Muscle of arm (tissue), 14 donors: ENCODE measurements at places on chromosomes 1 and 21.

DNA sequence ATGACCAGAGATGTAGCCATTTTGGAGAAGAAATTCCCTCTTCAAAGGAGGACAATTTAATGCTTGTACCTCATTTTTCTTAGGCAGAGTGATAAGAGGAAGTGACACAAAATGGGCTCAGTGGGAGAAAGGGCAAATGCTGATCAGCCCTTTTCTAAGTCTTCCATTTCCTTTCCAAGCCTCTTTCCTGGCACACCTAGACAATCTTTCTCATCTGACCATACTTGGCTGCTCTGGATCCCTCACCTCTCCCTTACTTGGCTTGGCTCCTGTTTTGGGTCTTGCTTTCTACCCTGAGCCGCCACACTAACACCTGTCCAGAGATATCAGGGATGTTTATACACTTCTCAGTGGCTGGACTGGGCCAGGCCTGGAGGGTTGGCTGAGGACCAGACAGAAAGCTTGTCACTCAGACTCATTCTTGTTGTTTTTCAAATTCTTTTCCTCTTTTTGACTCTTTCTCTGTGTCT, 13.1 kb downstream of the TXNIP start:
- no peak for DNase-seq

GRCh38 chr21:25396135-25396711, 211.1 kb downstream of the MRPL39 start:
- no peak for DNase-seq

- no peak for DNase-seq
These were observed 249.4 kb downstream of the NPHP4 start for GRCh38 chr1:5742801-5743200.

DNA sequence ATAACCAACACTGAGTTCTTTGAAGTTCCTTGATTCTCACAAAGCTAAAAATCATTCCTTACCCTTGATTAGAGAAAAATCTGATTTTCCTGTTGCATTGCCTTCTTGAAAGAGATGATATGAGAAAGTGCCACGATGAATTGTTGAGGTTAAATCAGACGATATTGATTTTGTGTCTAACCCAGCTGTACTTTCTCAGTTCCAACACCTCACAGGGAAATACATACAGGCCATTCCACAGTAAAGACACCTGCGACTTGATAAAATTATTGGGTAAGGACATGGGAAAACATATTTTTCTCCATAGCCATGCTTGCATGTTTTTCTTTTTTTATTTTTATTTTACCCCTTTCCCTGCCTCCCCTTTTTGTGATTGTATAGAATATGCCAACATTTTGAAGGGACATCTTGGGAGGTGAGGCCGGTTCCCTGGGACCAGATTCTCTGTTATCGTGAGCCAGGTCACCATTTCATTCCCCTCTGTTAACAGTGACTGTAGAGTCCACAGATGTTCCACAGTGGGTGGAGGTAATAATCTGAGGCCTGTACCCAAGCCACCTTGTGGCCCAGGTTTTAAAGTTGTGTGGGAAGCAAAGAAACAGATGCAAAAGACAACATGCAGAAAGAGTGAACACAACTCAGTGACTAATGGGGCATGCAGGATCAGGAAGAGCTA, 255.4 kb upstream of the ST6GALNAC5 start:
- no peak for DNase-seq

DNA sequence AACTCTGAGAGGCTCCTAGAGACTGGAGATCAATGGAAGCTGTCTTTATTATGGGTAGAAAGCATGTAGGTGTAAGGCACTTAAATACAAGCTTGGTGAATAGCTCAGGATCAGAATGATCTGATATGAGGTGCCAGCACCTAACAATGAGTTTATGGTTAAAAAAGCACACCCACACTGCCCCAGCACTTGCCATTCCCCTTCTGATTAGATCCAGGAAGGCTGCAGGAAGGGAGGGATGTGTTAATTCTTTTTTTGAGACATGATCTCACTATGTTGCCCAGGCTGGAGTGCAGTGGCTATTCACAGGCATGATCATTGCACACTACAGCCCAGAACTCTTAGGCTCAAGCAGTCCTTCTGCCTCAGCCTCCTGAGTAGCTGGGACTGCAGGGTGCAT, 71.8 kb upstream of the IVNS1ABP start:
- no peak for DNase-seq

DNA sequence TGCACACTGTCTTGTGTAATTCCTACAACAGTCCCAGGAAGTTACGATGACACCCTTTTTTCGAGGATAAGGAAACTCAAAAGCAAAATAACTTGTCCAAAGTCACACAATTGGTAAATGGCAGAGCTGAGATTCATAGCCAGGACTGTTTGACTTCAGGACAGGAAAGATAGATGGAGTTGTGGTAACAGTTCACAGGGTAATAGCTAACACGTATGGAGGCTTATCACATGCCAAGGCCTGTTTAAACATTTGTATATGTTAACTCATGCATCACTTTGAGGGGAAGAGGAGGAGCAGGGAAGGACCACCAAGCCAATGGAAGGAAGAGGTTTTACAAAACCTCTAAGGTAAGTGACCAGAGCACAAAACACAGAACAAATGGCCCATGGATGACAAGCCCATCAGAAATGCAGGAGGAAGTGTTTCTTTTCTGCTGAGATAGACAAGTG, 2.8 kb downstream of the DHCR24 start:
- DNase-seq, result no peak

DNA sequence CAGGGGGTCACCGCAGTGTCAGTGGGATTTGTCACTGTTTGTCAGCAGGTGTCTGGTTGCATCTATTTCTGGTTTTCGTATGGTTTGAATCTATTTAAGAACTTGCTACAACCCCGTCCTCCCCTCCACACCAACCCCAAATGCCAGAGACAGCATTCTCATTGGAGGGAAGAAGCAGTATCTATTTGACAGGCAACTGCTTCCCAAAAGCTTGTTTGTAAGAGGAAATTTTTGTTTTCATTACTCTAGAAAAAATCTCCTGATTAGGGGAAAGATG, 54.4 kb downstream of the NR5A2 start:
- no peak for DNase-seq

GRCh38 chr1:156625436-156626078, 6.3 kb downstream of the HAPLN2 start:
- peak; percentile 54 for DNase-seq

GRCh38 chr1:229131243-229132105, 139.4 kb upstream of the RAB4A start:
- no peak for DNase-seq

DNA sequence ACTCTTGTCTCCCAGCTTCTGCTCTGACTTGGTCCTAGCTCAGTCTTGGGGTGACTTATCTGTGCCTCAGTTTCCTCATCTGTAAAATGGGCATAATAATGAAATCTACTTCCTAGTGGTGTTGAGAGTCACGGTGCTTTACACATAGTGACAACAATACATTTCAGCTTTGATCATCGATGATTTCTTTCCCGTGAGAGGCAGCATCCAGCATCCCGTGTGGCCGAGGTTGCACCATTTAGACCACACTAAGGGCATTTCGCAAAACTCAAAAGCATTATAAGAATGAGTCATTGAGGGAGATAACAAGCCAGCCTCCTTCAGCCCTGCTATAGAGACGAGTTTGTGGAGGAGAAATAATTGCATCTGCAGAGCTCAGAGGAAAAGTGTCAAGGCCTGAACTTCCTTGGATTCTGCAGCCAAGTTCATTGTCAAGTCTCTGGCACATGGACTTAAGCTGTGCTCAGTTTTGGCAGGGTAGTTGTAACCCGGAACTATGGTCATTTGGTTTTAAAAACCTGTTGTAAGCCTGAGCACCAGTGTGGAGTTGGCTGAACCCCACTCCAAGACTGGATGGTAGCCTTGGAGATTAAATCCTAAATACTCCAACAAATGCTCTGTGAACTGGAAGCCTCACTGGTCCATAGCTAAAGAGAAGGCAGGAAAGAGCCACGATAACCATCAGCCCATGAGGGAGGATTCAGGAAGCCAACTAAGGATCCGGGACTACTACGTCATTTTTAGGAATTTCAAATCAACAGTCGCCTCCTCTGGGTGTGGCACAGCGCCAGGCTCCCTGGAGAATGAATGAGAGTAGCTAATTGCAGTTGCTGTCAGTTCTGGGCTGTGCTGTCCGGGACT, 64.2 kb downstream of the TCP10L start:
- DNase-seq, result peak; percentile 77

- DNase-seq, result no peak
These were observed 9.2 kb downstream of the POU3F1 start for GRCh38 chr1:38037221-38037939.

- DNase-seq, result peak; percentile 7
These were observed 27.3 kb downstream of the F3 start for GRCh38 chr1:94514095-94514727.

GRCh38 chr1:18134324-18135046, 26.9 kb downstream of the IGSF21 start:
- no peak for DNase-seq

DNA sequence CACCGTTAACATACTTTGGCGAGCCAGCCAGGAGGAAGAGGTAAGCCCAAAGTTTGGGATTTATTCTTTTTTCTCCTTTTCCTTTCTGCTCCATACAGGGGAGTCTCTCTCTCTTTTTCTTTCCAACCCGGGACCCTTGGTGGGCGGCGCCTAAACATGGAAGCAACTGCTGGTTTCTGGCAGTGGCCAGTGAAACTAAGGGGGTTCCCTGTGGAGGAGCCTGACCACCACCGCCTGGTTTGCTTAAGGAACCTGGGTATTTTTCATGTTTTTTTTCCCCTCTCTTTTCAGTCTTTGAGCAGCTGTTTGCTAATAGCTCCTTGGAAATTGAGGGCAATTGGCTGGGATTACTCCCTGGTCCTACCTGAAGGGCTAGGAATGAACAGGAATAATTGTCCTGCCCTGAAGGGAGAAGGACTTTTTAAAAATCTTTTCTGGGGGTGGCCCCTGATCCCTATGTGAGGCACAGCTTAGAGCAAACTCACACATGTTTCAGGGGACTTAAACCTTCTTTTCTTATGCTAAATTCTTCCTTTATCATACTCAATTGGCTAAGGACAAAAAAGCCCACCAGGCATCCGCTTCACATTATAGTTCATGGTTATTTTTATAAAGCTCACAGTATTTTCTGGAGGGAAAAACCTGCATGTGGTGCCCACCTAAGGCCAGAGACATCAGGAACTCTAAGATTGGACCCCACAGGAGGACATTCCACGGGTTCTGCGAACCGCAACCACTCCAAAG, 61.3 kb upstream of the PLD5 start:
- DNase-seq, result no peak

DNA sequence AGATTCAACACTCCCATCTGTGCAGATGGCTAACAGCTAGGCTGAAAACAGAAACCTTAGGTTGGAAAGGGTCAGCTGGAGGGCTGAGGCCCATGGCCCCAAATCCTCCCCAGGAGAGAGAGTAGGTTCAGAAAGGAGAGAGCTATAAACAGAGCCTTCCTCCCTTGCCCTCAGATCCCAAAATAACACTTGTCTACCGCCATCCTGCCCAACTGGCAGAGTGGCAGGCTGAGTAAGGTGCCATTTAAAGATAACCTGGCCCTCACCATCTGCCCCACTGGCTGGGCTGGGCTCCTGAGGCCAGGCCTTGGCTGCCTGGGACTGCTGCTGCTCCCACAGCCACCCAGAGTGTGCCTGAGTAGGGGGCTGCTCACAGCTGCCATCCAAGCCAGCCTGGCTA, 4.3 kb upstream of the SHISA4 start:
- no peak for DNase-seq

DNA sequence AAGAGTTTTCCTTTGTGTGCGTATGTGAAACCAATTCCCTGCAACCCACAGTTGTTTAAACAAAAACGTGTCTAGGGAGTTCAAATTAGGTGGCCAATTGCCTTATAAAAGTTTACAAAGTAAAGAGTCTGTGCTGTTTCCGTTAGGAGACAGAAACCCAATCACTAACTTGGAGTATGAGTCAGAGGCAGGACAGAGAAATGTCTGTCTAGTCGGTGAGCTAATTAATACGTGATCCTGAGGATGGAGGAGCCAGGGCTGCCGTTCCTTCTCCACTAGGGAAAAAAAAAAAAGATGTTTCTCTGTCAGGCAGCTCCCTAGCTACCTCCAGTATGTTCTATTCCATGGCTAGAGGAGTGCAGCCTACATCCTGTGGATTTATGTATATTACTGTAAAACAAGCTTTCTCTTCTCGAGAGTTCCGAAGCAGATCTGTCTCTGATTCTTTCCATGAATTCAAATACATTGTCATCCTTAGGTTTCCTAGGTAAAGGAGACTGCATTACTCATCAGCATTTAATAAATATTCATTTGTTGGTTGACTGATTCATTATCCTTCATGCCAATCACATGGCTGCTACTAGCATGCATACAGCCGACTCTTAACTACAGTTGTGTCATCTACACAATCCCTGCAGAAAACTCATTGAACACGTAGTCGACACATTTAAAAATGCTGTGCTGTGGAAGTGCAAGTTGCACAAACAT, 430.6 kb downstream of the KIF26B start:
- no peak for DNase-seq

DNA sequence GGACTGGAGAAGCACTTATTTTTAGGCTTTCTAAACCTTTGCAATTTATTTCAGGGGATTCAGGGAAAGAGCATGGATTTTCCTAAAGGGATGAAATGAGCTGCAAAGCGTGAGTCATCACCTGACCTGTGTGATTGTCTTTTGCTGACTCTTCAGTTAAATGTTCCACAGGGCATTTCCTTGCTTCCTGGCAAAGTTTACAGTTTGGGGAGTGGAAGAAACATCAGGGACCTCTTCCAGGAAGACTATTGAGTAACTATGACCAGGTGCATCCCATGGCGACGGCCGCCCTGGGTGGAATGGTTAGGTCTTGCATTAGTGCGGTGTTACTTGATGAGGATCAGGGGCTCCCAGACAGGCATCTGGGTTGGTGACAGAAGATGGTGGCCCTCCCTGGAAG, 79.5 kb upstream of the SIPA1L2 start:
- no peak for DNase-seq

GRCh38 chr21:27476696-27477095, 509.8 kb upstream of the ADAMTS5 start:
- no peak for DNase-seq

DNA sequence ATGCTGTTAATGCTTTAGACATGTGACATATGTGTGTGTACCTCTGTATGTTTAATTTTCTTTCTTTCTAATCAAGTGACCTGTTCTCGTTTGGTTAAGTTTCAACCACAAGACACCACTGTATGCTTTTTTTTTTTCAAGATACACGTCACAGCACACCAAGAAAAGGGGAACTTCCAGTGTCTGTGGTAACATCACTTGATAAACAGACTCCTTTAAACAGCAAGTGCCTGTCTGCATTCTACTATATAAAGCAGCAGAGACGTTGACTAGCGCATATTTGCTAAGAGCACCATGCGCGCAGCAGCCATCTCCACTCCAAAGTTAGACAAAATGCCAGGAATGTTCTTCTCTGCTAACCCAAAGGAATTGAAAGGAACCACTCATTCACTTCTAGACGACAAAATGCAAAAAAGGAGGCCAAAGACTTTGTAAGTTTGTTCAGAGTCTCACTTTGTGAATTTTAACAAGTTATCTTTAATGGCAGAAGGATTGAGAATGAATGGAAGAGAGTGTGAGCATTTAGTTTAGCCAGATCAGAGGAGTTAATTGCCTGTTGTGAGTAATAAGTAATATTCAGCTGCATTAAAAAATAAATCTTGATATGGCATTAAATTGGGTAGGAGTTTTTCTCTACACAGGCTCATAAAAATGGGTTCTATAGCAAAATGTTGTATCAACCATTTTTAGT, at the start of gene RGS1:
RGS1 (plus strand) TSS at position 275 of the 691 bp plus-strand sequence; CDS start at position 295, 20 bp downstream.
- DNase-seq, result no peak
